ENCODE measurements at places on chromosomes 12 and 14.

- no peak for DNase-seq
Observed at GRCh38 chr12:50006280-50006679, 19.0 kb downstream of the RACGAP1 start.

DNA sequence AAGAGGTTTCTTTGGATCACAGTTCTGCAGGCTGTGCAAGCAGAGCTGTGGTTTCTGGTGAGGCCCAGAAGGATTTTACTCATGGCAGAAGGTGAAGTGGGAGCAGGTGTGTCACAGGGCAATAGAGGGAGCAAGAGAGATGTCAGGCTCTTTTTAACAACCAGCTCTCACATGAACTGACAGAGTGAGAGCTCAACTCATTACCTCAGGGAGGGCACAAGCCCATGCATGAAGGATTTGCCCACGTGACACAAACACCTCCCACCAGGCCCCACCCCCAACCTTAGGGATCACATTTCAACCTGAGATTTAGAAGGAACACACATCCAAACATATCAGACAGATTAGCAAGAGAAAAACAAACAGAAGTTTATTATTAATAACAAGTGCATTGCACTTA is 470.4 kb downstream of the GALC start:
- no peak for DNase-seq

DNA sequence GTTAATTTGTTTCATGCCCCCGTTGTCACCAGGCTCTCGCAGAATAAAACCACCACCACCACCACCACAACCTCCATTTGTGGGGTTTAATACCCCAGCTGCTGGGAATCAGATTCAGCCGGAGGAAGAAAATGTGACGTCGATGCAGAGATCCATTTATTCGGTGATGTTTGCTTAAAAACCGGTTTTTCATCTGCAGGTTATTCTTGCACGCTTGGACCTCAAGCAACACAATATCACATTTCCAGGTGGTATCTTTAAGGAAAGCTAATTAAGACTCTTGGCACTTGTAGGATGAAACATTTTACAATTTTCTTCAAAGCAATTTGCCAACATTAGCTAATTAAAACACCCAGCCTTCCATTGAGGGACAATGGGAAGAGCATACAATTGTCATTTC is 39.8 kb downstream of the SPRING1 start:
- no peak for DNase-seq

DNA sequence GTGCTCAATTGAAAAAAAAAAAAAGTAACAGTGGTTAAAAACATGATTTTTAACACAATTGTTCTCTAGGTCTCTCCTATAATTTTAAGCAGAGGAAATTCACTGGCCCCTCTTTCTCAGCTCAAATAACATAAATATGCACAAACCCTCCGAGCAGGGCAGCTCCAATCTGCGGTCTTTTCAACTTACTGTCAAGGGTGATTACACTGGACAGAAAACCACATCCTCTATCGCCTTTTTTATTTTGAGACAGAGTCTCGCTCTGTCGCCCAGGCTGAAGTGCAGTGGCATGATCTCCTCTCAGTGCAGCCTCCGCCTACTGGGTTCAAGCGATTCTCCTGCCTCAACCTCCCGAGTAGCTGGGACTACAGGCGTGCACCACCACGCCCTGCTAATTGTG is 16.5 kb upstream of the GABARAPL1 start:
- no peak for DNase-seq

DNA sequence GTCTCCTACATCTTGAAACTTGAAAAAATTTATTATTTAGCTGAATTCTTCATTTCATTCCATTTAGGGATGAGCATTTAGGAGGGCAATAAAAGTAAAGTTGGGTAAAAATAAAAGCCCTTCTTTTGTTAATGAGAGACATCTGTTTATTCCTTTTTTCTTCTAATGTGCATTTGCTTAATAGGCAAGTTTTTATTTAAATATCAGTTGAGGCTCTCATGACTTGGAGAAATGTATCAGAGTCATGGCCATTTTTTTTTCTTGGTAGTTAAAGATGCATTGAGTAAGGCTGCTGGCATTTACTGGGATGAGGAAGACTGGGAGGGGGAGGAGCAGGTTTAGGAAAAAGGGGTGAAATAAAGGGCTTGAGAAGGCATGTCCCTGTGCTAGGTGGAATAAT is 609.9 kb upstream of the TMEM132C start:
- DNase-seq = no peak

DNA sequence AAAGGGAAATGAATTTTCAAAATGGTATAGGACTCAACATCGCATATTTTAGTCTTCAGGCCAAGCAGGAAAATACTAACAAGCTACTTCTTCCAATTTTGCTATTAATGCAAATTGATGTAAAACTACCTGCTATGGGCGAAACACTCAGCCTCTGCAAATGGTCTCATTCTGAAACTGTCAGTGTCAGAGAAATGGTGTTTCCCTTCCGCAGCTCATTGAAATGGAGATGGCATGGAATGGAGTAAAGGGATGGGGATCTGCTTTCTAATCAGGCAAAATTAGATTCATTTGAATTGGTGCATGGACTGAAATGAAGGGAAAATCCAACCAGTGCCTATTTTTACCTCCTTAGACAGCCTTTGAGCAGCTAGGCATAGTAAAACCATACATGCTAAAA is 80.4 kb upstream of the EEA1 start:
- DNase-seq = no peak

DNA sequence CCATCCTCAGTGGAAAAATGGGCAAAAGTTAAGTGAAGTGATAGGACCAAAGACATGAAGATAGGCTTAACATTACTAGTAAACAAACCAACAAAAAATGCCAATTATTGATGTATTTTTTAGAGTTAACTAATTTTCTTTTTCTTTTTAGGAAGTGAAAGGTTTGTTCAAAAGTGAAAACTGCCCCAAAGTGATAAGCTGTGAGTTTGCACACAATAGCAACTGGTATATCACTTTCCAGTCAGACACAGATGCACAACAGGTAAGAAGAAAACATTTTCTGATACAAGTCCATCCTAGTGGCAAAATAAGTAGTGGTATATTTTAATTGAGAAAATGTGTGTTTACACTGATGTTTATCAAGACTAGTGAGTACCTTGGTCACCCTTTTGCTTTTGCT is 39.6 kb downstream of the LARP4 start:
- no peak for DNase-seq

DNA sequence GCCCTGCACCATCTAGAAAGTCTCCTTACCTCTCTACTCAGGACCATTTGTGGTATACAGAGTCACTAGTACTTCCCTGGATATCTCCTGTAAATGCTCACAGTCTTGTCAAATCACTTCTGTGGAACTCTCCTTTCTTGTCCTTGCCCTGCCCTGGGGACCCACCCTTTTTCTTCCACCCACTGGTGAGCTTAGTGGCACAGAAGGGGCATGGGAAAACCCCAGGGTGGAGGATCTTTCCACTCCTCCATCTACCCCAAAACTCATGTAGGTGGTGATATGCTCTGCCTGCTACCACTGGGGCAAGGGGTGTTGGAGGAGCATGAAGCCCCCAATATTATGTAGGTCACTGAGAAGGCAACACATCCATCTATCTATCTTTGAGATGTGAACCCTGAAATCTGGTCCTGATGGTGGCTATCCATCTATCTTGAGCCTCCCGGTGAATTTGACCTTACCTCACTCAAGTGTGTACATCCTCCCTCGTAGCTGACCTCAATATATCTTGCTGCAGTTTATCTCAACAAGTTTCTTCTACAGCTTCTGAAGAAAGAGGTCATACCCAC is 943 bp downstream of the TESPA1 start:
- no peak for DNase-seq

DNA sequence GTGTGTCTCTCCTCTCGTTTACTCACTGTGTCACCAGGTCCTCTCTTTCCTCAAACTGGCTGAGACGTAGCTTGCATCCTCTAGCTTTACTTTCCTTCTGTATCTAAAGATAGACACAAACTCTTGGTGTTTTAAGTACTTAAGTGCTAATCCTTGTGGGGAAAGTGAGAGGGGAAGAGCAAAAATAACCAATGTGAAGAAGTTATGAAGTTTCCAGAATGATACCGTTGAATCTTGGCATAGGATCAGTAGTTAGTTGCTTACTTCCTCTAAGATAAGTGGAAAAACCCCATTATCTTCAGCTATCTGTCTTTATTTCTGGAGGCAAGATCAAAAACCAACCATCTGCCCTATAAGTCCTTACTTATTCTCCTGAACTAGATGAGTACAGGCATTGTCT is 10.6 kb downstream of the FAR2 start:
- DNase-seq = no peak

- DNase-seq = no peak
Observed at GRCh38 chr12:105595440-105595839, 264.9 kb downstream of the C12orf75 start.

DNA sequence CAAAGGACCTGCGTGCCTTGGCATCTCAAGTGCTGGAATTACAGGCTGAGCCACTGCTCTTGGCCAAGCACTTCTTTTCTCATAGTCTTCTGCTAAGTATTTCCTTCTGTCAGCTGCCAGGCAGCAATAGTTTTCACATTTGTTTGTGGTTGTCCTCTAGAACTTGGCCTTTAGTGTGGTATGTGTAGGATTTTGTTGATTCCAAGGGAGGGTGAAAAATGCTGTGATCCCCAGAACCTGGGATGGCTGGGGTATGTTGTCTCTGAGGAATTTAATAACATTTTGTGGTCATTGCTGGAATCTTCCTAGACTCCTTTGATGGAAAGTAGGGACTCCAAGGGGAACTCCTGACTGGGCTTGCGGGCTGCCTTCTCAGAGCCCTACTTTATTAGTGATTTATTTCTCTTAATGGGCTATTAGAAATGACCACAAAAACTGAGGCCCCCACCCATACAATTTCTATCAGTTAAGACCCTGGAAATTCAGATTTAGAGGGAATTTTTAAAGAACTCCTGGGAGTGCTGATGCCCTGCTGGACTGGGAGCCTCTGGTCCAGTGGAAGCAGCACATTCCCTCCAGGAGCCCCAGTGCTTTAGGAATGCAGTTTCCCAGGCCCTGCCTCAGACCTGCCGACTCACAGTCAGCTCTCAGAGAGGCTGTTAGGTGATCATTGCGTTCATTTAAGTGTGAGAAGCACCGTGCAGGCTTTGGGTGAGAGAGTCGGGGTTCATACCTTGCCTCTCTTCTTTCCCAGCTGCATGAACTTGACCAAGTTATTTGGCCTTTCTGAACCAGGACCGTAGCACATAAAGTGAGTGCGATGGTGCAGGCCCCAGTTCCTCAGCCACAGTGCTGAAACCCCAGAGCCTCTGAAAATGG is 22.7 kb downstream of the TRAF3 start:
- DNase-seq = no peak

GRCh38 chr14:36423430-36423829 is 96.6 kb downstream of the NKX2-1 start:
- no peak for DNase-seq

DNA sequence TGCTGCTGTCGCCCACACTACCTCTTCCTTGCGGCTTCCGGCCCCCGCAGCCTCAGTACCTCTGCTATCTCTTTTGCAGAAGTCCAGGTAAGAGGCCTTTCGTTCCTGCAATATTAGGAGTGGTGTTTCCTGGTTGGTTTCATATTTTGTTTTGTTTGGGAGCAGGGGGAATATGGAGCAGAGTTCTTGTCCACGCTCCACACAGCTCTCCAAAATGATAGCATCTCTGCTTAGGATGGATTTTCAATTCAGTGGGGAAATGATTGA is 768 bp downstream of the OXA1L start:
- DNase-seq = no peak

DNA sequence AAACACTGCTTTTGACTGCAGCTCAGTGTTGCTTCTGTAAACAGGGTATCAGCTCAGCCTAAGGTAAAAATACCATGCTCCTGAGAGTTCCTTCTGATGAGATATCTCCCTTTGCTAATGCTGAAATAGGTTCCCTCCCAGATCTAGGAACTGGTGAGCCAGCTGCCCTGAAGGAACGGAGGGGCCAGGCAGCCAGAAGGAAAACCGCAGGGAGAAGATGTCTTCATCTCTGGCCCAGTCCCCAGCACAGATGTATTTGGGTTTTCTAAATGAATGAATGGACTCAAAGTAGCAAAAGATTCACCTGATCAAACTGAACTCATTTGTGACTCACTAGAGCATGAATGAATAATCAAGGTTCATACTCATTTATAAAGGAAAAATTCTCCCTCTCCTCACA is 247.8 kb downstream of the MSRB3 start:
- no peak for DNase-seq

DNA sequence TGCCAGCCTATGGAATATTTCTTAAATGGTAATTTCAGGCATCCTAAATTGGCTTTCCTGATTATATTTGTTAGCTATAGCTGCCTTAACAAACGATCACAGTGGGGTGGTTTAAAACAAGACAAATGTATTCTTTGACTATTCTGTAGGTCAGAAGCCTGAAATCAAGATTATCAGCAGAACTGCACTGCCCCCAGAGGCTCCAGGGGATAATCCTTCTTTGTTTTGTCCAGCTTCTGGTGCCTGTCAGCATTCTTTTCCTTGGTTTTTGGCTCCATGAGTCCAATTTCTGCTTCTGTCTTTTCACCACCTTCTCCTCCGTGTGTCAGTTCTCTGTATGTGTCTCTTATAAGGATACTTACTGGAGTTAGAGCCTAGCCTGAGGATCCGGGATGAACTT is 1282.2 kb upstream of the USP15 start:
- no peak for DNase-seq

DNA sequence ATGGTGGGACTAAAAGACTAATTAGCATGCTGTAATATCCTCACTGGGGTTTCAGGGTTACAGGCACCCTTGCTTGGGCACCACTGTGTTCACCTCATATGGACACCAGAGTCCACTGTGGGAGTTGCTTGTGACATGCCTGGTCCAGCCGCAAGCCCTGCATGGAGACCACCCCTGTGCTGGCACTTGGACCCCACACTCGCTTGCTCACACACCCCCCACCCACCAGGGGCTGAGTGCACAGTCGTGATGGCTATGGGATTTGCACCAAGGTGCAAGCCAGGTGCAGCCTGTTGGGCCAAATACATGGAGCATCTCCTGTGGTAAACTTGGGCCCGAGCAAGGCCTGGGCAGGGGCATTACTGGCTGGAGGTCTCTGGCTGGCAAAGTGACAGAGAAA is 129.1 kb downstream of the SYT10 start:
- no peak for DNase-seq

DNA sequence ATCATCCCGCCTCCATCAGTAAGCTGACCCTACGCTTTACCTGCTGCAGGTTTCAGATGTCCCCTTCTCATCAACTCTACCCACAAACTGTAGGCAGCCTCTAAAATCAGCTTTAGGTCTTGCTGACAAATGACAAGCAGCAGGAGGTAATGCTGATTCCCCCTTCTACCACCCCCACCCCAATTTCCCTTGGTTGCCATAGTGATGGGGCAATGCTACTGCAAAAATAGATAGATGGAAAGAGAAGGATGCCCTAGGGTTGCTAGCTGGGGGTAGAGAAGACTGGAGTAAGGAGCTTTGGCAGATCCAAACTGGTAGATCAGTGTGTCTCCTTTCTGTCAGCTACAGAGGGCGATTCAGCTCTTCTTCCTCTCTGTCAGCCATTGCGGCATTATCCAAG is 19.8 kb upstream of the PDE1B start:
- no peak for DNase-seq

DNA sequence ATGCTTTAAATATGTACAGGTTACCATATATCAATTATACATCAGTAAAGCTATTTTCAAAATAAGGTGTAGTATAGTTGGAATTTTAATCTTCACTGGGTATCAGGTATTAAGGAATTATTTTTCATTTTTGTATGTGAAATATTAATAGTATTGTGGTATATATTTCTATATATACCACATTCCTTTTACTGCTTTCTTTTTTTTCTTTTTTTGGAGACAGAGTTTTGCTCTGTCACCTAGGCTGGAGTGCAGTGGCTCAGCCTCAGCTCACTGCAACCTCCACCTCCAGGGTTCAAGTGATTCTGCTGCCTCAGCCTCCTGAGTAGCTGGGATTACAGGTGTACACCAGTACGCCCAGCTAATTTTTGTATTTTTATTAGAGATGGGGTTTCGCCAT is 36.6 kb downstream of the BICDL1 start:
- no peak for DNase-seq

- no peak for DNase-seq
Observed at GRCh38 chr14:38208618-38209562, 1.2 kb downstream of the SSTR1 start.
